ENCODE measurements at places on chromosomes 12 and 14.

- no peak for DNase-seq
Observed at GRCh38 chr14:20476776-20477175, 7.6 kb downstream of the PNP start.

DNA sequence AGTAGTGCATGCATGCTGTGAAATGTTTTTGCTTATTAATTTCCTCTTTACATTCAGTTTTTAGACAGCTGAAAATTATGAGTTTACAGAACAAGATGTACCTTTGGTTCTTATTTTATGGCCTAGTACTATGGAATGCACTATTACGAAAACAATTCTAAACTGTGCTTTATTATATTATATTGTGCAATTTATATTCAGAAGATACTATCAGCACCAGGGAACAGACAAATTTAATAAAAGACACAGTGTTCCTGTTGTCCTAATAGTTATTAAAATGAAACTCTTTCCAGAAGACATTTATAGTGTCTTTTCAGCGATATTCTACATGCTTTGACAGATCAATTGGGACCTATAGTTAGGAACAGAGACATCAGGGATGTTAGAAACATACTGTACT, 427.3 kb downstream of the BTG1 start:
- DNase-seq = no peak

DNA sequence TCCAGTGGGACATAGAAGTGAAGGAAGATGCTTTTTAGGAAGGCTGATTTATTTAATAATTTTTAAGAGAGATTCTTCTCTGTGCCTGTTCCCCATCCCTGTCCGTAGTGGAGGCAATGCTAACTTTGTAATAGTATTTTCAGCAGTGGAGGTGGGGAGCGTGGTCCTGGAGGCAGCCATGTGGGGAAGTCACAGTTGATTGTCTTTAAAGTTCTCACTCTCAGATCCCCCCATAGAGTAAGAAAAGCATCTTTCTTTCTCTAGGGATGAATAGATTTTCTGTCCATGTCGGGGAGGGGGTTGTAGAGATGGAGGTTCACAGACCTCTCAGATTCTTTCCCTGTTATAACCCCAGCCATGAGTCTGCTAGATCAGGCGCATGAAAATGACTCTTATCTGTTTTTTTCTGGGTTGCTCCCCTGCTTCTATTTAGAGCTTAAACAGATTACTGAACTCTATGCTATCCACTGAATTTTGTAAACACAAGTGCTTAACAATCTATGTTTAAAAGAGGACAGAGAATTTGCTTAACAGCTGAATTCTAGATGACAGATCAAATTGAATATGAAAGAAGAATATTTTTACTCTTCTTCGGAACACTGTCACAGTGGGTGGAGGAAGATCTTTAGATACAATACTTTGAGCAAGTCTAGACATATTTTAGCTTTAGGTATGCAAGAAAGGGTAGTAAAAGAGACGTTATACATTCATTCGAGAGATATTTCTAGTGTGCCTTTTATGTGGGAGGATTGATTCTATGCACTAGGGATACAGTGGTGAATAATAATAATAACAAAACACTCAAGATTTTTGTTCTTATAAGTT, 25.3 kb downstream of the TMEM117 start:
- no peak for DNase-seq

GRCh38 chr14:68652433-68652690, 140.5 kb downstream of the ZFP36L1 start:
- no peak for DNase-seq

GRCh38 chr12:117599849-117600248, 238.4 kb upstream of the NOS1 start:
- DNase-seq = no peak

DNA sequence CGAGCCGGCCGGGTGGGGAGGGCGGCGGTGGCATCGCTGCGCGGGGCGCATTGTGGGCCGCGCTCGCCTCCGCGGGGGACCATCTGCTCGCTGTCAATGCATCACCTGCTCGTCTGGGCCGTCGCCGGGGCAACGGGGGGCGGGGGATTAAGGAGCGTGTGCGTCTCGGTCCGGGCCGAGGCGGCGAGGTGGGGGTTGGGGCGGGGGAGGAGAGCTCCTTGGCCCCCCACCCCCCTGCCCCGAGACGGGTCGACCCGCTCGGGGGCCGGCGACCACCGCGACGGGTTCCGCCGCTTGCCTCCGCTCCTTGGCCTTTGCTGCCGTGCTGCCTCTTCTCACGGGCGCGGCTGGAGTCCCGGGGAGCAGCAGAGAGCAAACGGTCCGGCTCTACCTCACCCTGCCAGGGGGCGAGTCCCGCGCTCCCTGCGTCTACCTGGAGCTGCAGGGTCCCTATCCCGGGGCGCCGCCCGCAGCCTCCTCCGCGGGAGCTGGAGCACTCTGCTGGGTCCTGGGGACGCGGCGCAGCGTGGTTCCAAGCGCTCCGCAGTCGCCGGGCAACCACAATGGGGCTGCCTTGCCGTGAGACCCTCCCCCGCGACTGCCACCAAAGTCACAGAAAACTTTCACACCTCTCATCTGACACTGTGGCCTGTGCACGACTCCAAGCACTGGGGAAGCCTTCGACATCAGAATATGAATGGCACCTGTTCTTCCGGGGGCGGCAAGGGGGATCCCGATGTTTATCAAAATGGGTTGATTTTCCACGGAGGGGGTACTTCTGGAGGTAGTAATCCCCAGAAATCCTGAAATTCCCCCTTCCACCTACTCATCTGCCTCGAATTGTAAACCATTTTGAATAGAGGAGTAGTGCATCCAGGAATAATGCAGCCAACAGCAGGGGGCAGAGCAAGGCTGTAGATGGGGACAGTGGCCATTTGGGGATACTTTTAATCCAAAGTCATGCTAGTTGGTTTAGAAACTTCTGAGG, at the start of gene C12orf42:
TSS of gene C12orf42 (minus strand) at position 500 of the 988 bp plus-strand sequence. CDS start 17,542 bp downstream, outside the sequence.
- DNase-seq = peak; percentile 94

DNA sequence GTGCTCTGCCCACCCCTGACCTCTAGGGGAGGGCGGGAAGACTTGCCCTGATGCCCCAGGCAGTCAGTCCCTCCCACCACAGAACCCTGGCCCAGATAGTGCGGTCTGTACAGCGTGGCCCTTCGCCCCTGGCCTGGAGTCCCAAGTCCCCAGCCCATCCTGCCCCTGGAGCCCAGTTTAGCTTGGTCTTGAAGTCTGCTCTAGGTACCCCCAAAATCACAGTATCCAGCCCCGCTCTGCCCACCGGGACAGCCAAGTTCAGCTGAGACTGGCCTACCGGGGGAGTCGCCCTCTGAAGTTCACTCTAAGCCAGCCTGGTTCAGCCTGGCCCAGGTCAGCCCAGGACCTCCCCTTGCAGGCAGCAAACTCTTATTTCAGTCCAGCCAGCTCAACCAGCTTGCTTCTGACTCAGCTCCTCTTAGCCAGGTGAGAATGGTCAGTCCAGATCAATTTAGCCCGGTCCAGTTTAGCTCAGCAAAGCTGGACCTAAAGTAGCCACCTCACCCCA, 75.9 kb downstream of the TMEM121 start:
- no peak for DNase-seq

- no peak for DNase-seq
Observed at GRCh38 chr12:7479771-7480170, 23.8 kb downstream of the CD163 start.

DNA sequence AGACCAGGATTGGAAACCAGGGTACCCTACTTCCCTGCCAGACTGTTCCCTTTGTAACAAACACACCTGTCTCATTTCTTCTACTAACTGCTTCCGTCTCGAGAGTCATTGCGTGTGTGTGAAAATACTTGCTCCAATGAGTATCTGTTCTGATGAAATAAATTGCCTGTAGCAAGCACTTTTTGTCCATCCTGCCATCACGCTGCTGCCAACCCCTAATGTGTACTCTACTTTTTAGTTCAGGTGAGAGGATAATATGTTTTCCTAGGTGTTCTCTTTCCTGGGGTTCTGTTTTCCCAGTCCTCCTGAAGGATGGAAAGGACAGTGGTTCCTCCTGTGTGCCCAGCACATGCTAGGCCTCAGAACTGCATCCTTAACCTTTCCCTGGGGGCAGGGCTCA, 1.0 kb downstream of the TUNAR start:
- DNase-seq = no peak

DNA sequence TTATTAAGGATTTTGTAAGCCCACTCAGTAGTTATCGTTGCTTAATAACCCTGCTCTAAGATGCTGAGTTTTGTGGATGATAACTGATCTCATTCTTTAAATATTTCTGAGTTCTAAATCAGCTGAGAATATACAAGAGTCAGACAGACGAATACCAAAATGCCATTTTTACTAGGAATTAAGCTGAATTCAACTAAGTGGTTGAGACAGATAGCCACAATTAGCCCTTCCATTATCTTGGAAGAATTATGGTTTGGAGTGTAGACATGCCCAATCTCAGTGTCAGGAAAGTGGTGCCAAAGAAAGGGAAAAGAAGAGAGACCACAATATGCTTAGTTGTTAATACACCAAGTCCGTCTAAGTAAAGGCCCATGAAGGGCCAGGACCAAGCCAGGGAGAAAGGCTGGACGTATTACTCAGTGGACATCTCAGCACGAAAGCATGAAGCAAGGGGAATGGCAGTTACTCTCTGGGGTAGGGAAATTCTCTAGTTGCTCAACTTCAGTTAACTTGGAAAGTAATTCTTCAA, 58.6 kb downstream of the KCNA5 start:
- DNase-seq = no peak

DNA sequence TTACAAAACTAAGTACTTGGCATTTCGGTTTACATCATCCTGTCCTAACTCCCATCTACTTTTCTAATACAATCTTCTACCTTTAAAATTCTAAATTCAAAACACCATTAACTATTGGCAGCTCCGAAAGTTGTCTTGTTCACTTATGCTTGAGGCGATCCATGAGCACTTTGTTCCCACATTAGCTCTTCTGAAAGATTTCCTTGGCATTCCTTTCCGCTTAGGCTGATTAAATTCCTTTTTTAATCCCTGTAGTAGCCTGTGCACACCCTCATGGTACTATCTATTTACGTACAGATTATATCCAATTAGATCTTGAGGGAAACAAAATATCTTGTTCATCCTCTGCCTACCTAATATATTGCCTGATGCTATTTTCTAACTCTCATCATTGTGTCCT, 480.7 kb downstream of the PRKD1 start:
- DNase-seq = no peak

DNA sequence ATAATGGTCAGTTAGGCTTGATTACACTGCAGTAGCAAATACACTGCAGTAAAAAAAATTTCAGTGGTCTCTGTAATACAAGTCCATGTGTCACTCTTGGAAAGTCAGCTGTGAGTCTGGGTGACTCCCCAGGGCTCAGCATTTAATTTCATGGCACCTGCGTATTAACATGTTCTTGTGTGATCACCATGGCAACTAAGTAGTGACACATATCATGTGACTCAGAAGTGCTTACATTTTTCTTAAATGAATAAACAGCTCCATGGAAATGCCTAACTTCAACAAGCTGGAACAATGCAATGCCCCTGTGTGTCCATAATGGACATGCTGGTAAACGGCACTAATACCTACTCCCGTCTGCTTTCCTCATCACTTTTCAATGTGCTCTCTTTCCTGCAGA, 88.5 kb upstream of the ANO4 start:
- peak; percentile 54 for DNase-seq

- no peak for DNase-seq
Observed at GRCh38 chr14:71371711-71372396, 464.6 kb downstream of the PCNX1 start.

GRCh38 chr12:6095269-6095668, 29.2 kb downstream of the VWF start:
- DNase-seq = no peak

- DNase-seq = peak; percentile 24
Observed at GRCh38 chr12:44875417-44875953, 630 bp downstream of the NELL2 start.

GRCh38 chr14:49593016-49593415, 5.7 kb upstream of the LRR1 start:
- DNase-seq = no peak

DNA sequence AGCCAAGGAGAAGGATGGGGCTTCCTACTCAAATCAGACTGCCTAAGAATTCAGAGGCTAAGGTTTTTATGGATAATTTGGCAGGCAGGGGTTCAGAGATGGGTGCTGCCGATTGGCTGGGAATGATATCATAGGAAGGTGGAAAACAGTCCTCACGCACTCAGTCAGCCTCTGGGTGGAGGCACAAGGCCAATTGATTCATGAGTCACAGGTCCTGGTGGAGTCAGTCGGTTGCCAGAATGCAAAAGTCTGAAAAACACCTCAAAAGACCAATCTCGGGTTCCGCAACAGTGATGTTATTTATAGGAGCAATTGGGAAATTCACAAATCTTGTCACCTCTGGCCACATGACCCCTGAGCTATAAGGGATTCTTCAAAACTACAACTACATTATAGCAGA, 105.5 kb downstream of the GXYLT1 start:
- no peak for DNase-seq

DNA sequence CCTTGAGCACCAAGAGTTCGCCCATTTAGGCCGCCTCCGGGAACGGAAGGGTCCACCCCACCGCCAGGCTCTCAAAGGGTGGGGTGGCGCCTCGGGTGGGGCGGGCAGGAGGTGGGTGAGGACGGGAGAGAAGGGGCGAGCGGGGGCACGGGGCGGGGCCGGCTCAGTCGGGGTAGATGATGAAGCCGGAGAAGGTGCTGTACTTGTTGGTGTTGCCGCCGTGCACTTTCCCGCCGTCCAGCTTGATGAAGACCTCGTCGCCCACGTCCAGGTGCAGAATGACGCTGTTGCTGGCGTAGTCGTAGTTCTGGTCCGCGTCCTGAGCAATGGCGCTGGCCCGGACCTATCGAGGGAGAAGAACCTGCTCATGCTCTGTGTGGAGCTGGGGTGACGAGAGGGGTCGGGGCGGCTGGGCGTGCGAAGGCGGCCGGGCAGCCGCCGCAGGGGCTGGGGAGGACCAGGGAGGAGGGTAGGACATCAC, 4.1 kb downstream of the C1QL4 start:
- DNase-seq = no peak

GRCh38 chr12:118355843-118356242, 16.9 kb downstream of the TAOK3 start:
- no peak for DNase-seq

GRCh38 chr12:113044516-113044915, 12.0 kb upstream of the DTX1 start:
- DNase-seq = no peak

- no peak for DNase-seq
Observed at GRCh38 chr14:51304438-51304837, 64.4 kb downstream of the TMX1 start.
